ENCODE measurements at places on chromosomes 4 and X.

DNA sequence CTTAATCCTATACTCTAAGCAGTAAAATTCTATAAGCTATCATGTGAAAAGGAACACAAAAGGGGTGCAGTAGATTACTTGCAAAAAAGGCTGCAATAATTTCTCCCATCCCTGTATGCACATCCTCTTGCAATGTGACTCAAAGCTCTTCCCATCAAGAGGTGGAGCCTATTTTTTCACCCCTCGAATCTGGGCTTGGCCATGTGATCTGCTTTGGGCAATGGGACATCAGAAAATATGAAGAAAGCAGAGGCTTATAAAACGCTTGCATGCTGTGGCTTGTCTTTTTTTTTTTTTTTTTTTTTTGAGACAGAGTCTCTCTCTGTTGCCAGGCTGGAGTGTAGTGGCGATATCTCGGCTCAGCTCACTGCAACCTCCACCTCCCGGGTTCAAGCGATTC lies 33.0 kb downstream of the GEMIN8 start:
- DNase-seq = no peak

DNA sequence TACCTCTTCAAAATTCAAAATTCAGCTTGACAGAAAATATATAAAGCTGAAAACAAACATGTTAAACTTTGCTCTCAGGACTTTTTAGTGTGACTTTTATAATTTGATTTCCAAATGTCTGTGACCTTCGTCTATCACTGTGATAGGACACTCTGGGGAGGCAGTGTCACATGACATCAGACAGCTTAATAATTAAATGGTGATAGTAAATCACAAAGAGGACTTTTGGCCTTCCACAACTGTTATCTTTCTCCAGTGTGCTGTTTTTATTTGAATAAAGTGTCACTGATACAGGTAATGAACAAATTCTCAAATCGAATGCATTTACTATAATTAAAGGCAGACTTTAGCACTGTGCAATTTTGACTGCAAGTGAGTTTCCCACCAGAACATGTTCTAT lies 83.1 kb downstream of the MID1 start:
- no peak for DNase-seq

GRCh38 chr4:1009542-1010394 lies 1.7 kb upstream of the FGFRL1 start:
- peak; percentile 19 for DNase-seq

DNA sequence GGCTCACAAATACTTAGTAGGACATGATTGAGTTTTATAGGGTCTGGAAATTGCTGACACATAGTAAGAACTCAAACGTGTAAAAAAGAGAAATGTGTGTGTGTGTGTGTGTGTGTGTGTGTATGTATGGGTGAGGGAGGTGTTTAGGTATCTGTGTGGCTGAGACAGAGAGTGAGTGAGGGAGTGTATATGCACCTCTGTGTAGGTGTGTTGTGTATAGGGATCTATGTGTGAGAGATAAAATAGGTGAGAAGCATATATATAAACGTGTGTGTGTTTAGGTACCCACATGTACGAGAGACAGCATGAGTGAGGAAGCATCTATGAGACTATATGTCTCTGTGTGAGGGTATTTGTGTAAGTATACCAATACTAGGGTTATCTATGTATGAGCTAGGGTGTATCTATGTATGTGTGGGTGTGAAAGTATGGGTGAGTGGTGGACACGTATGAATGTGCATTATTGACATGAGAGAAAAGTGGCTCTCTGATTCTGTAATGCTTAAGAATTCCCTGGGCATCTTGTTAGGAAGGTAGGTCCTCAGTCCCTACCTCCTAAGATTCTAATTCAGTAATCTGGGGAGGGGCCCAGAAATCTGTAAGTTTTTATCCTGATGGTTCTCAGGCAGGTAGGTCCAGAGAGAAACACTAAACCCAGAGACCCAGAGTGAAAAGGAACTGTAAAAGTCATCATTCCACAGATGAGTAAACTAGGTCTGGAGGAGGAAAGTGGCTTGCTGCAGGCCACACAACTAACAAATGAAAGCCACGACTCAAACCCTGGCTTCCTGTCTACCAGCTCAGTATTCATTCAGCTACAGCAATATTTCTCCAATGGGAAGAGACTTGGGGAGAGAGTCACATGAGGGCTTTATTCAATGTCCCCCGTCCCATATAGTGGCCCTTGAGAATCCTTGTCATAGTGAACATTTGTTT lies 237.0 kb downstream of the IDS start:
- no peak for DNase-seq

DNA sequence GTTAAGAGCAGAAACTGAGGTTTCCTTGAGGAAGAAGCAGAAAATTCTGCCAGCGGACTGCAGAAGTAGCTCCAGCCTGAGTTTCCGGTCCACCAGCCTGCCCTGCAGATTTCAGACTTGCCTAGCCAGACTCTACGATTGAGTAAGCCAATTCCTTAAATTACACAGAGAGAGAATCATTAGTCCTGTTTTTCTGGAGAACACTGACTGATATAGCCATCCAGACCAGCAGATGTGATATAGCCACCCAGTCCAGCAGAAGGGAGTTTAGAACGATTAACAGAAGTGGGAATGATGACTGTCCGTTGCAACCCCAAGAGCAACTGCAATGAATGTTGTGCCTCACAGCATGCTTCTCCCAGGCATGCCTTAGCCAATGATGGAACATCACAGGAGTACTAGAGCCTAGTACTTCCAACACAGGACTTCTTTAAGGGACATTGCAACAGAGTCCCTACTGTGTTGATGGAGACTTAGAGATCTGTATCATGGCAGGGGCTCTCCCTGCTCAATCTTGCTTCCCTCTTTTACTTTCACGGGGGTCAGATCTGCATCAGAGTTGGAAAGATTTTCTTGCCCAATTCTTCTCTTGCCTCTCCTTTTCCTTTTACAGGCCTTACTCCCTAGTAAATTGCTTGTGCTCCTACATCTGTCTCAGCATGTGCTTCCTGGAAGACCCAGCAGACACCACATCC lies 264.6 kb upstream of the CLNK start:
- DNase-seq = no peak

DNA sequence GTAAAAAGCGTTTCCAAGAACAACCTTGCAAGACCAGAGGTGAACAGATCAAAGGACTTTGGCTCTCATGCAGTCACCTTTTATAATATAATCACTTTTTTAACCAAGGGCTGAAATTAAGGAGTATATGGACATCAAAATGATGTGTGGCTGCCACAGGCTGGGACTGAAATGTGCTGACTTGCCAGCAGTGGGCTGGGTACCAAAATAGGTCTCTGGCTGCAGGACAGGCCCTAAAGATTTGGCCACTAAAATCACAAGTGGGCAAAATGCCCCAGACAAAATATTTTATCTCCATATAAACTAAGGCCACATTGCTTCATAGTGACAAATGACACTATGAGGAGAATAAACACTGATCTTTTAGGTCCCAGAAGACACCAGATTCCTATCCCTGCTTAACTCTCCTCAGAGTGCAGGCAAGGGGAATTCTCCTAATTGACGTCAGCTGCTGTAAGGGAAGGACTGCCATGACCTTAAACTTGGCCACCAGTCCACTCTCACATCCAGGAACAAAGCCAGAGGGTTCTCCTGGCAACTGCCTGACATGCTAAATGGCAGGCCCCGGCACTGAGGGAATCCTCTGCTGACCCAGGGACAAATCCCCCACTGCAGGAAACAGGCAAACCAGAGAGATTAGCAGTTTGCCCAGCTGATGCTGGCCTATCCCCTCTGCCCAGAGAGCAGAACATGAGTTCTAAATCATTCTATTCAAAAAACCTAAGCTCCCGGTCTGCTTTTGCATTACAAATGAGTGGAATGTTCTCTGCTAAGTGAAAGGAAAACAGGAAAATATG lies 155.8 kb downstream of the PPP3CA start:
- DNase-seq = no peak

- DNase-seq = no peak
Observed at GRCh38 chrX:54411732-54412131, 28.5 kb upstream of the TSR2 start.

- DNase-seq = no peak
Observed at GRCh38 chrX:78624962-78625909, 33.9 kb downstream of the RTL3 start.

- no peak for DNase-seq
Observed at GRCh38 chrX:129979207-129979920, 3.1 kb upstream of the BCORL1 start.

DNA sequence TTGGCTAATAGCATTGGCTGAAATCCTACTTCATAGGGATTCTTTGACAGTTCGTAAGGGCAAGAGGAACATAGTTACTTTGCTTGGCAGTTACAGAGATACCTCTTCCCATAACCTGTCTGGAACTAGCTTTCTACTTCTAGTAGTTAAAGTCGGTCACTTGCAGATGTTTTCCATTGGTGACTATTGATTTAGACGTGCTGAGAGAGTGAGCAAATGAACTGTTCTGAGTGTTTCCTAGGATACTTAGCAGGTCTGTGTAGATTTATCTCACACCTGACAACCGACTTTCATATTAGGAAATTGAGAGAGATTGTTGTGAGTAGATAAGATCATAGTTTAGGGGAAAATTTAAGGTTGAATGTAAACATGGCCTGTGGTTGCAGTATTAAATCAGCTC lies 116.8 kb downstream of the TSPAN7 start:
- no peak for DNase-seq

- DNase-seq = no peak
Observed at GRCh38 chrX:115486510-115486909, 74.5 kb upstream of the PLS3 start.

GRCh38 chr4:119984996-119985395 lies 81.7 kb downstream of the MAD2L1 start:
- no peak for DNase-seq

- no peak for DNase-seq
Observed at GRCh38 chrX:30593440-30594200, 16.1 kb upstream of the TASL start.

DNA sequence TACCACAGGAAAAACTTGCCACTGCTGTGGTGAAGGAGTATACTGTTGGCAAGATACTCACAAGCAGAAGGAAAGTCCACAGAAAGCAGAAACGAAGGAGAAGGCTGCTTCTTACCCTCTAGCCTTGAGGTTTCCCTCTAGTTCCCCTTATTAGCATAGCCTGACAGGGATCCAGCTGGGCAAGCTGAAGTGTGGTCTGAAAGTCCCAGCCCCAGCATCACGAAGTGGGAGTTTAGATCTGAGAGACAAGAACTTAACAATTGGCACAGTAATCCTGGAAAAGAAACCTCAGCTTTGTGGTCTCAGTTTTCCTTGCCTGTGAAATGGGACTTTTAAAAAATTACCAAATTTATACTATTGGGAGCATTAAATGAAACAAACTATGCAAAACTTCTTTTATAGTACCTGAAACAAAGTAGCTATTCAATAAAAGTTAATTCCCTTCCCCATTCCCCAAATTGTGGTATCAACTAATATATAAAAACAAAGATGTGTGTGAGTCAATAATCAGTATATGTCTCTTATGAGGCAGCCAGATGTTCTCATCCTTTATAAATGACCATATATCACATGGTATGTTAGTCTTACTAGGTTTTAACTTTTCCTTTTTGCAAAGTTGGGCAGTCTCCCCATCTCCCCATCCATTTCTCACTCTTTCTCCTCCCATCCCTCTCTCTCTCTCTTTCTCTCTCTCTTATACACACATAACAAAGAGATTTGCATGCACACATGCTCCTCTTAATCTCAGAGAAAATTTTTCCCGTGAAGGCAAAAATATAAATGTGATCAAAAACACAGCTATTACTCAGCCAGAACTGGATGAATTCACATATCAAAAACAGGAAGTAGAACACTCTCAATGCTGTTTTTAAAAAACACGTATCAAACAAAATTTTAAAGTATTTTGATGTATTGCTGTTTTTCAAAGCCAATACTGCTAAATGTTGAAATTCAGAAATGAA lies 57.8 kb downstream of the SCFD2 start:
- DNase-seq = no peak

GRCh38 chrX:137575596-137576255 lies 9.8 kb downstream of the ZIC3 start:
- DNase-seq = no peak

DNA sequence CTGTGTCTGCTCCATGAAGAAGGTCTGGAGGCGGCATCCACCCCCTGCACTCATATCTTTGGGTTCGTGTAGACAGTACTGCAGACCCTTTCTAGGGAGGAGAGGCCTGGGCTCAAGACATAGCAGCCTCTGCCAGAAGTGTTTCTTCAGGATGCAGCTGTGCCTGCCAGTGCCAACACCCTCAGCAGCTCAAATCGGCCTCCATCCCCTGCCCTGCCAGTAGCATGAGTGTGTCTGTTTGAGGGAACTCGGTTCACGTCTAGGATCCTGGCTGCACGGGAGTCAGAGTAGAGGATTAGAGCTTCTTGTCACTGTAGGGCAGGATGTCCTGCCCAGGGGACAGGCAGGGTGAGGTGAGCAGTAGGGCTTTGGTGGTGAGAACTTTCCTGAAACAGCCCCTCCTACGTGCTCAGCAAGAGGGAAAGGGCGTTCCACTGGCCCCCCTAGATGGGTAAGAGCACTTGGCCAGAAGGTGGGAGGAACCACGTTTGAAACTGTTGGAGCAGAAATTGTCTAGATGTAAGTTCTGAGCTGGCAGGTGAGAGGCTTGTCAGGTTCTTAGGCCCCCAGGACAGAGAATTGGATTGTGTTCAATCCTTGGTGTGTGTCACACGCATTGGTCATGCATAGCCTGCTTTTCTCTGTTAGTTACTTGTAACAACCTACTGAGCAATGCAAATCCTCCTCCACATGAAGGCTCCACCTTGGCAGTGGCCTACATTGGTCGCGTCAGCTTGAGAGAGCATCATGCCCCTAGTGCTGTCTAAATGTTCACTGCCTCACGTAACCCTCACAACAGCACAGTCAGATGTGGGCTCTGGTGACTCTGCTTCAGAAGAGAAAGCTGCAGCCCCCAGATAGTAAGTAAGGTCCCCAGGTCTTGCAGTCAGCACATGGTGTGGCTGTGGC lies 25.8 kb upstream of the FAM193A start:
- no peak for DNase-seq

- DNase-seq = no peak
Observed at GRCh38 chr4:121199742-121200561, 35.8 kb upstream of the TNIP3 start.

- DNase-seq = no peak
Observed at GRCh38 chrX:41189156-41189555, 103.9 kb downstream of the USP9X start.

- no peak for DNase-seq
Observed at GRCh38 chr4:13399257-13399656, 84.9 kb downstream of the RAB28 start.

DNA sequence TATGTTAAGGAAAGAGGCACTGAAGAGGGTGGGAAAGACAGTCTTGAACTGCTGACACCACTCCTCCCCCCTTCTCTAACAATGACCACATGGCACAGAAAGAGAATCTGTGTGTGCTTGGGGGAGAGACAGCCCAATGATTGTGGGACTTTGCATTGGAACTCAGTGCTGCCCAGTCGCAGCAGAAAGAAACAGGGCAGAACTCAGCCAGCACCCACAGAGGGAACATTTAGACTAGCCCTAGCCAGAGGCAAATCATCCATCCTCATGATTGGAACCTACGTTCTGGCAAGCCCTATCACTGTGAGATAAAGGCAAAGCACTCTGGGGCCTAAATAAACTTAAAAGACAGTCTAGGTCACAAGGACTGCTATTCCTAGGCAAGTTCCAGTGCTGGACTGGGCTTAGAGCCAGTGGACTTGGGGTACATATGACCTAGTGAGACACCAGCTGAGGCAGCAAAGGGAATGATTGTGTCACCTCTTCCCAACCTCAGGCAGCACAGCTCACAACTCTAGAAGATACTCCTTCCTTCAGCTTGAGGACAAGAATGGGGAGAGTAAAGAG lies 132.8 kb upstream of the S100G start:
- no peak for DNase-seq

Measured in NCI-H1048 (cell line).